Effector CD8-positive, alpha-beta T cell (primary cell): ENCODE measurements at places on chromosomes 3 and 15.

- no peak for DNase-seq
Measured at GRCh38 chr15:101127506-101128076, 124.3 kb downstream of the CHSY1 start.

- no peak for DNase-seq
Measured at GRCh38 chr3:7684182-7684715, 817.4 kb upstream of the LMCD1 start.

DNA sequence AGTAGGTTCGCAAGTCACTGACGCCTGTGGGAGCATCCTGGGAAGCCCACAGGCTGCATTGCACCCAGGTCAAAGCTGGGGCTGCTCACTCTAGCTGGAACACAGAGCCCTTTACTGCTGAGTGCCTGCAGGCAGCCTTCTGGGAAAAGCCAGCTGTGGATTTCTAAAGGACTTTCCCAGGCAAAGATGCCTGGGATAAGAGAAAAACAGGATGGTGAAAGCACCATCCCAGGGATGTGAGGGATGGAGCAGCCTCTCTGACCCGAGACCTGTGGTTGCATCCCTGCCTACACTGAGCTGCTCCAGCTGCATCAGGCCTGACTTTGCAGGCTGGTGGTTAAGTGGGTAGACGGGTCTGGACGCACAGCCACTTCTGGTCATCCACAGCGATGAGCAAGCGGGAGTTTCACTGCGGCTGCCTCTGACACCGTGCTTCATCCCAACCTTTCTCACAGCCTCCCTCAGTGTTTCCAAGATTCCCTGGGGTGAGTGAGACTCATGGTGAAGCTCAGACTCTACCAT lies 52.5 kb upstream of the AMOTL2 start:
- no peak for DNase-seq

- DNase-seq = no peak
Measured at GRCh38 chr15:27845535-27846369, 253.4 kb downstream of the OCA2 start.

GRCh38 chr3:15470261-15470660 lies 42.9 kb downstream of the EAF1 start:
- DNase-seq = no peak

- no peak for DNase-seq
Measured at GRCh38 chr3:25473246-25473645, 45.2 kb downstream of the RARB start.

- DNase-seq = no peak
Measured at GRCh38 chr3:64049832-64050231, 26.5 kb upstream of the PSMD6 start.

- DNase-seq = no peak
Measured at GRCh38 chr3:43176666-43177065, 70.8 kb upstream of the POMGNT2 start.

- no peak for DNase-seq
Measured at GRCh38 chr3:168950622-168951021, 712.9 kb downstream of the MECOM start.

- no peak for DNase-seq
Measured at GRCh38 chr3:150370122-150370602, 37.9 kb upstream of the TSC22D2 start.

DNA sequence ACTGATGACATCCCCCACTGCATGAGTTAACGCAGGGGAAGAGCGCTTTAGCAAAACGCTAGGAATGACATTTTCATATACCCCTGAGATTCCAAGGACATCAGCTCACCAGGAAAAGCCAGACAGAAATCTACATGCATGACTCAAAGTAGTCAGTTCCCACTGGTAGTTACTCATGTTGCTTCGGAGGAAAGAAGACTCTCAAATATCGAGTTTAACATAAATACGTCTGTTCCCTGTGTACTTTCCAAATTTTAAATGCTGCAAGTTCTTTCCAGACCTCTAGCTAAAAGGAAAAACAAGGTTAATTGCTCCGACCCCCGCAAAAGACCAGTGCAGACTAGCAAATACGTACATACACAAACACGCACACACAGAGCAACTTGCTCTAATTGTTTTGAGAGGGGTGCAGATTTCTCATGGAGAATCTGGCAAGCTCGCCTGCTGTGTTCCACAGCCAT lies 115.4 kb upstream of the PRICKLE2 start:
- DNase-seq = no peak

GRCh38 chr3:22886439-22887068 lies 316.6 kb upstream of the UBE2E2 start:
- DNase-seq = no peak
